Sigmoid colon (tissue), 7 donors: ENCODE measurements at places on chromosomes 3 and 15. TPM values are rescaled to one million over a fixed set of nuclear protein-coding genes. Genes with fewer than 3 reads are reported as not detected.

The ITPKA gene
- 0.49 TPM for total RNA-seq

The GRK7 gene
- not detected for total RNA-seq

The MELTF gene
- 6.1 TPM for total RNA-seq

- H3K4me3 ChIP-seq, result no peak overlapping the region
- H3K27me3 ChIP-seq, result no peaks in the 10 kb centered on the region
- H3K4me1 ChIP-seq, result no peaks in the 10 kb centered on the region
- H3K27ac ChIP-seq, result no peak overlapping the region
- no peak for DNase-seq
- H3K36me3 ChIP-seq, result no peaks in the 10 kb centered on the region
Measured at GRCh38 chr3:82376883-82377282, 615.4 kb upstream of the GBE1 start.

DNA sequence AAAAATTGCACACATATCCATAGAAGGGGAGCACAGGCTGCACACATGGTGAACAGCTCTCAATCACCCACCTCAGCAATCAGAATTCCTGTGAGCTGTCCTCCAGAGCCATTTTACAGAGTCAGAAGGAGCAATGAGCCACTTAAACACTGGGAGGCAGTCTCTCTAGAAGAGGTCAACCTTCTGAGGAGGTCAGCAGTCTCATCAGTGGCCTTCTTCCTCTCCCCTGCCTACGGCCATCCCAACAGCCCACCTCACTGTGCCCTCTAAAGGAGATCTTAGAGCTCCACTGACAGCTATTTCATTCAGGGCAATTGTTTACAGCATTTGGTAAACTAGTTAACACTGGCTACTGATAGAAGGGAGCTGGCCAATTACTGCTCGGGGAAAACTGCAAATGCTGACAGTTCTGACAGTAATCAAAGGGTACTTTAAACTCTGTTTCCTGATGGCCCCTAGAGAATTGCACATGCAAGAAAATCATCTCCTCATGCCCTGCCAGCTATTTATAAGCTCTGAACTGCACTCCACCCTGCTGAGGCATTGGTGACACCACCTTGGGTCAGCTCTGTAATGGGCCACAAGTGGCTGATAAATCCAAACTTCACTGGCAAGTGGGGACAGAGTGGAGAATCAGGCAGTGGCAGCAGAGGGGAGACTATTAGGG is 42.1 kb upstream of the TSPAN3 start:
- H3K36me3 ChIP-seq, result no peaks in the 10 kb centered on the region
- H3K27me3 ChIP-seq, result no peaks in the 10 kb centered on the region
- H3K27ac ChIP-seq, result no peak overlapping the region
- DNase-seq, result no peak
- H3K4me3 ChIP-seq, result no peak overlapping the region

- no peak overlapping the region for H3K4me3 ChIP-seq
- H3K27me3 ChIP-seq, result no peaks in the 10 kb centered on the region
- no peak for DNase-seq
- H3K27ac ChIP-seq, result no peak overlapping the region
- H3K36me3 ChIP-seq, result no peaks in the 10 kb centered on the region
- no peaks in the 10 kb centered on the region for H3K4me1 ChIP-seq
Measured at GRCh38 chr15:53569751-53570480, 189.5 kb downstream of the WDR72 start.

DNA sequence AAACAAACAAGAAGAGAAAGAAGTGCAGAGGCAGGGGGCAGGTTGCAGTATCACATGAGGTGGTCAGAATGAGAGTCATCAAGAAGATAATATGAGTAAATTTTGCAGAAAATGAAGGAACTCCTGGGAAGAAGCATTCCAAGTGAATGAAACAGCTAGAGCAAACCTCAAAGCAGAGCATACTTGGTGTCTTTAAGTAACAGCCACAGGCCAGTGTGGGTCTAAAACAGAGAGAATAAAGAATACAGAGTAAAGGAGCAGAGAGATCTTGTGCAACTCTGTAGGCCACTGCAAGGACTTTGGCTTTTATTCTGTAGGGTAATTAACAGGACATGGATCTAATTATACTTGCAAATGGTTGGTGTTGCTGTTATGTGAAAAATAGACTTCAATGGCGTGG is 81.3 kb downstream of the STAC start:
- no peak overlapping the region for H3K27ac ChIP-seq
- no peak for DNase-seq
- H3K36me3 ChIP-seq, result no peaks in the 10 kb centered on the region
- H3K27me3 ChIP-seq, result no peaks in the 10 kb centered on the region

GRCh38 chr3:124854009-124854408 is 33.2 kb downstream of the ITGB5 start:
- no peak overlapping the region for H3K27ac ChIP-seq
- H3K4me1 ChIP-seq, result peaks cover 40% of the 10 kb centered on the region
- no peak for DNase-seq
- H3K4me3 ChIP-seq, result no peak overlapping the region
- no peaks in the 10 kb centered on the region for H3K27me3 ChIP-seq
- no peaks in the 10 kb centered on the region for H3K36me3 ChIP-seq

- H3K36me3 ChIP-seq, result no peaks in the 10 kb centered on the region
- H3K4me1 ChIP-seq, result peaks cover 3% of the 10 kb centered on the region
- peak overlapping the region; percentile 50 for H3K27ac ChIP-seq
Measured at GRCh38 chr3:197456261-197457091, 99.3 kb downstream of the BDH1 start.

GRCh38 chr3:190173426-190173825 is 52.7 kb upstream of the P3H2 start:
- no peak for DNase-seq
- H3K27me3 ChIP-seq, result no peaks in the 10 kb centered on the region
- H3K4me1 ChIP-seq, result no peaks in the 10 kb centered on the region
- H3K4me3 ChIP-seq, result no peak overlapping the region
- no peaks in the 10 kb centered on the region for H3K36me3 ChIP-seq
- no peak overlapping the region for H3K27ac ChIP-seq
